Stimulated activated CD4-positive, alpha-beta T cell treated with anti-CD3 and anti-CD28 coated beads, Interleukin-15, amount 100 ng/mL, for 24 hours (primary cell): ENCODE measurements at places on chromosomes 13 and 19.

GRCh38 chr19:6572217-6572616, 18.7 kb downstream of the CD70 start:
- no peak for DNase-seq

- DNase-seq, result peak; percentile 99
These were observed at the start of gene ZC3H4 for GRCh38 chr19:47112997-47113849. Gene ZC3H4 (minus strand): TSS chr19:47113776. CDS start chr19:47112584, 1,192 bp downstream.

DNA sequence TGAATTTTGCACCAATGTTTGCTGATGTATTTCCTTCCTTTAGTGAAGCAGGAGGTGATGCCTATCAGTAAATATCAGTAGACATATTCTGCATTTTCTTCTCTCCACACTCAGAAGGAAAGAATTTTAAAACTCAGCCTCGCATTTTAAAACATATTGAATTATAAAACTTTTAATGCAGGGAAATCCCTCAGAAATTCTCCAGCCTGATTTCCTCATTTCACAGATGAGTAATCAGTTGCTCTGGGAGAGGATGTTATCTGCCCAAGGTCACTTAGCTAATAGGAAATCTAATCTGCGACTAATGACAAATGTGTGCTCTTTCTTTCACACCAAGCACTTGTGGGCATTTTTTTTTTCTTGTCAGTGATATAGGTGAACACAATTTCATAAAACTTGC, 320.6 kb downstream of the ITGBL1 start:
- DNase-seq, result no peak

DNA sequence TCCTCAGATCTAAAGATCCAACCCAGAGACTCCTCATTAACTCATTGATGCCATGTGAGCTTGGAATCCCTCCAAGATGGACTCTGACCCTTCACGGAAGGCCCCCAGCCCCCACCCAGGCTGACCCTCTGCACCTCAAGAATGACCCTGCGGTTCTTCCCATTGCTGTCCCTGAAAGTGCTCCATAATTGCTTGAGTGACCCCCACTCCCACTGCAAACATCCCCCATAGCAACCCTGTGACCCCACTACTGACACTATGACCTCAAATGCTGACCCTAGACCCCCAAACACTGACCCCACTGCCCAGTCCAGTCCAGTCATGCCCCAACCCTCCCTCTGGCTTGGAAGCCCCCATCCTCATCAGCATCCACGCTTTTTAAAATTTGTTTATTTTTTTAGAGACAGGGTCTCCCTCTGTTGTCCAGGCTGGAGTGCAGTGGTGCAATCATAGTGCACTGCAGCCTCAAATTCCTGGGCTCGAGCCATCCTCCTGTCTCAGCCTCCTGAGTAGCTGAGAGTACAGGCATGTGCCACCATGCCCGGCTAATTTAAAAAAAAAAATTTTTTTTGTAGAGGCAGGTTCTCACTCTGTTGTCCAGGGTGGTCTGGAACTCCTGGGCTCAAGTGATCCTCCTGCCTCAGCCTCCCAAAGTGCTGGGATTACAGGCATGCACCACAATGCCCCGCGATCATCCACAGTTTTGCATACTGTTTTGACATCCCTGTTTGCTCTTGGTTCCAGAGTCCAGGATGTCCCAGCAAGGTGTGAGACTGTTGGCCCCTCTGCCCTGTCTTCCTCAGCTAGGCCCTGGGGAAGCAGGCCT, 855 bp downstream of the LYL1 start:
- no peak for DNase-seq

GRCh38 chr13:68597641-68598040, 1367.5 kb upstream of the PCDH9 start:
- no peak for DNase-seq

DNA sequence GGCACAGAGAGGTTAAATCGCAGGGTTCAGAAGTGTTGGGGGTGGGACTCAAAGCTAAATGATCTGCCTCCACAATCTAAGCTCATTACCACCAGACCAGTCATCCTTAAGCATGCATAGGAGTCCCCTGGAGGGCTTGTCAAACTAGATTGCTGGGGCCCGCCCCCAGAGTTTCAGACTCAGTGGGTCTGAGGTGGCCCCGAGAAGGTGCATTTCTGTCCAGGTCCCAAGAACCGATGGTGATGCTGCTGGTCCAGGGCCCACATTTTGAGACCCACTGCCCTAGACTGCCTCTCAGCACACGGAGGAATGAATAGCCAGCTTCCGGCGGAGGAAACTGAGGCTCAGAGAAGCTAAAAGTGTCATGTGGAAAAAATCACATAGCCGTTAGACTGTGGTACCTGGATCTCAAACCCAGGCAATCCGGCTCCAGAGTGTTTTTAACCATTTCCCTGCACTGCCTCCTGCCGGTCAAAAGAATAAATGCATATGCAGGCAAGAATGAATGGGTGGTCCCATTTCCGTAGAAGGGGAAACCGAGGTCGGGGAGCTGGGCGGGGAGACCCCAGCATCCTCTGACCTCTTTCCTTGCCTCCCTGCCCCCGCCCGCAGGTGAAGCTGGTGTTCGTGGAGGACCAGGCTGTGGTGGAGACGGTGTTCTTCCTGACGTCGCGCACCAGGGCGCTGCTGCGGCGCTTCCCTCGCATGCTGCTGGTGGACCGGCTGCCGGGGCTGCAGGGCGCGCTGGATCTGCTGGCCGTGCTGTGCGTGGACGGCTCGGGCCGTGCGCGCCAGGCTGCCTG, 23.8 kb downstream of the ZSWIM9 start:
- DNase-seq, result peak; percentile 48

DNA sequence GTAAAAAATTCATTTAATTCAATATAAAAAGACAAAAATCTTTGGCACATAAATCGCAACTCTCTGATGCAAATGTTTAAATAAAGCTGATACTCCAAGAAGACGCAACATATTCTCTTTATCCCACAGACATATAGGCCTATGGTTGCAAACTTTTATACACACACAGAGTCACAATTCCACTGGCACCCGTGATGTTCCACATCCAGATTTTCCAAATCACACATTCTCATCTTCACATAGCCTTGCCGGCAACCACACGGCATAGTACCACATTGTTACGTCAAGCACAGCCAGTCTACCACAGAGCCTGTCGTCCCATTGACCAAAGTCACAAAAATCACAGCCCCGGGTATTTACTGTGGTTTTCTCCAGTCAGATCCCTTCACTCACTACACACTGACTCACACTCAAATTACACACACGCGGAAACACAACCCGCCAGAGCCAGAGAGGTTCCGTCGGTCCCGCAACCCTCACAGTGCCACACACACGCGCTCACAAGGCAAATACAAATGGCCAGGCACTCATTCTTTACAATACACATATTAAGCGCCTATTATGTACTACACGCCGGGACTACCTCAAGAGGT, 546 bp upstream of the ZNF546 start:
- DNase-seq, result peak; percentile 57
